ENCODE measurements at places on chromosomes 5 and 9.

DNA sequence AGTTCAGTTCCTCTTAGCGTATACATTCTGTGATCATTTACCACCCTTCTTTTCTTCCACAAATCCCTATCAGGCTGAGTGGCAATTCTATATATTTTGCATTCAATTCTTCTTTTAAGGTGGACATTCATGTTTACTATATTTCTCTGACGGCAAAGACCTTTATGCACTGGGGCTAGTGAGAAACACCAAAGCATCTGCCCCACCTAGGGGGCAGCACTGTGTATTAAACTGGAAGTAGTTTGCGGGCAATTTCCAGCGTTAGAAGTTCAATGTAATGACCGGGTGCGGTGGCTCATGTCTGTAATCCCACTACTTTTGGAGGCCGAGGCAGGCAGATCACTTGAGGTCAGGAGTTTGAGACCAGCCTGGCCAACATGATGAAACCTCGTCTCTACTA lies 27.9 kb upstream of the FBXL7 start:
- no peak for DNase-seq

- DNase-seq: no peak
These were observed 79.7 kb upstream of the FCN2 start for GRCh38 chr9:134800791-134801339.

- no peak for DNase-seq
These were observed 160.6 kb downstream of the PPP2R2B start for GRCh38 chr5:146717951-146718350.

DNA sequence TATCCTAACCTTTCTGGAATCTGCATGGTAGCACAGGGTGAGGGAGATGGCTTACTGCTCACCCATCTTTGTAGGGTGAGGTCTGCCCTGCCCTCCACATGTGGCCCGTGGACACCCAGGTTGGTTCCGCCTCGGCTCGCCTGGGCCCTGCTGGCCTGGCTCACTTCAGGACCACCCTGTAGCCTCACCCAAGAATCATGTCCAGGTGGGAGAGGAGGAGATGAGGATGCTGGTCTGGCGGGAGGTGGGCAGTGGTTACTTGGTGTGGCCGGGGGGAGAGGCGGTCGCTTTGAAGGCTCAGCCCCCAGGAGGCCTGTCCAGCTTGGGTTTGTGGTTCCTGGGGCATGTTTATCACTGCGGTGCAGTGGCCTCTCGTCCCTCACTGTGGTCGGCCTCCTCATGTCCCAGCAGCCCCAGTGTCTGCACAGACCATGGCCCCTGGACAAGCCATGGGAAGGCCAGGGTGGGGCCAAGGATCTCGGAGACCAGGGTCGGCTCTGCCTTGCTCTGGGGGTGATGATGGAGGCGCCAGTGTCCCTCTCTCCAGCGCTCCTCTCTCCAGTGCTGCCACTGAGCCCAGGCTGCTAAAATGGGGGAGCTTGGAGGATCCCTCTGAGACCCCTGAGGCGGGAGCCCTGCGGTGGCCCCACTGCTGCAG lies 4.6 kb downstream of the OBP2B start:
- DNase-seq: no peak

DNA sequence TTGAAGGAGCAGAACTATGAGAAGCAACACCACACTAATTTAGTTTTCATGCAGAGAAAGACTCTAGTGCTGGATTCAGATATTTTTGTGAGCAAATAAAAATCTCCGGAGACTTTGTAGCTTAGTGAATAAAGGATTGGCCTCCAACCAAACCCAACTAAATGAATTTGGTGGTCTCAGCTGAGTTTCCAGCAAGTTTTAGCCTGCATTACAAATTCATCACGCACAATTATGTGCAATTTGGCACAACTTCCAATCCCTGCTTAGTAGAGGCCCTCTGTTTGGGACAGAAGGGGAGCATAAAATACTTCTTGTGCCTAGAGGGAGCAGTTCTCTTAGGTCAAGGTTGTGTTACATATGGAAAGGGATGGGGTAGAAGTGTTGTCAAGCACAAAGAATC lies 112.3 kb upstream of the ADAMTSL1 start:
- no peak for DNase-seq

DNA sequence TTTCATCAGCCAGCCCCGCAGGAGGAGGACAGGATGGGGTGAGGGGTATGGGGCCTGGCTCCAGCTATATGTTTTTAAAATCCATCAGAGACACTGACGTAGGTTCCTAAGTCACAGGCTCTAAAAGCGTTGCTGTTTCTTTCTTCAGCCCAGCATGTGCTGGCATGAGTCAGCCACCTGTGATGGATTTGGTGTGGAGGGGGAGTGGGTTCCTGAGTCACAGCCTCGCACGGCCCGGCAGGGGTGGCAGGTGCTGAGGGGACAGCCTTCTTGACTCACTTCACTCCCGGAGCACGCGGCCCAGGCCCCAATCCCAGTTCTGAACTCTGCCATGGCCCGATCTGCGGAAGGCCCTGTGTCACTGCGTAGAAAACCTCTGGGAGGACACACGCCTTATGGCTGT lies 38.8 kb upstream of the RPL26L1 start:
- no peak for DNase-seq

- no peak for DNase-seq
These were observed 82.9 kb downstream of the C5orf15 start for GRCh38 chr5:133885566-133885965.

- DNase-seq: no peak
These were observed 249.2 kb upstream of the IRX4 start for GRCh38 chr5:2131826-2132496.

GRCh38 chr5:72147569-72147968 lies 40.3 kb downstream of the MAP1B start:
- no peak for DNase-seq

DNA sequence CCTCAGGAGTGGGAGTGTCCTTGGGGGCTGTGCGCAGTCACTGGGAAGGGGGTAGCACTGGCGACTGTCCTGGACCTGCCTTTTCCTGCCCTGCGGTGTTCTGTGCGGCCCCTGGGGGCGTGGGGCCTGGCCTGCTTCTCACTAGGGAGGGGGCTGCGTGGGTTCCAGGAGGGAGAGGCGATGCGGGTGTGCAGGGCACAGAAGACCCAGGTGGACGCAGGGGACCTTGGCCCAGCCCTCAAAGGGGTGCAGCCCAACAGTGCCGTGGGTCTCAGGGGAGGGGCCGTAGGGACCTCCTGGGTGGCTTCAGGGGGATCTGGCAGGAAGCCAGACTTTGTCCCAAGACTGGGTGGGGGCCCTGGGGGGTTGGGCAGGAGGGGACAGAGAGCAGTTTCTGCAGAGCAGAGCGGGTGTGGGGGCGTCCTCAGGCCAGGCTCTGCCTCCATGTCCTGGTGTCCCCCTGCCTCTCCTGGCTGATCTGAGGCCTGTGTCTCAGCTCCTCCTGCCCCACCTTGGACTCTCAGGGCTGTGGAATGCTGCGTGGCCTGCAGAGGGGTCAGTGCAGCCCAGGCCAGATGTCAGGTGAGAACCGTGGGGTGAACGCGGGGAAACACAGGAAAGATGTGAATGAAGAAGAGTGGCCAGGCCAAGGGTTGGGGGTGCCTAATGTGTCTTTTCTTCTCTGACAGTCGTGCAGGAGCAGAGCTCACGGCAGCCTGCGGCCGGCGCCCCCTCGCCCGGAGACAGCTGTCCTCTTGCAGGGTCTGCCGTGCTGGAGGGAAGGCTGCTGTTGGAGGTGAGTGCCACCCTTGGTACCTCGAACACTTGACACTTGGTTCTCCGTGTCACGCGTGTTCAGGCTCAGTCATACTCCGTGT lies 54.6 kb downstream of the AHRR start:
- DNase-seq: no peak

DNA sequence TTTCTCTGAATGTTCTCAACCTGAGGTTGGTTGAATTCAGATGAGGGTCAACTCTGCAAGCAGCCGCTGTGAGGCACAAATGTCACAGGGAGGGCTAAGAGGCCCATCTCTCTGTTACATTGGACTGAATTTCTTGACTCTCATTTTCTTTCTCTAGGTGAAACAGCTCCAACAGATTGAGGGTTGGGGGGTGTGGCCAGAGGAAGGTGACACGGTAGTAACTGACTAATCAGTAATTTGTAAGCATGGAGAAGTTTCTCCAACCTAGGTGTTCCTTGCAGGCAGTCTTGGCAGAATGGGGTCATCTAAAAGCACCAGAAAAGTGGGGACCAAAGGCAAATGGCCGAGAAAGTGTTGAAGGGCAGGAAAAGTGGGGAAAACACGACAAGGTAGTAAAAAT lies 16.8 kb downstream of the CCT5 start:
- DNase-seq: no peak

GRCh38 chr5:148620696-148621095 lies 33.6 kb downstream of the HTR4 start:
- no peak for DNase-seq

GRCh38 chr5:59218424-59219045 lies 635.7 kb downstream of the RAB3C start:
- no peak for DNase-seq

- no peak for DNase-seq
These were observed 4.3 kb downstream of the SPATA24 start for GRCh38 chr5:139399501-139400121.

DNA sequence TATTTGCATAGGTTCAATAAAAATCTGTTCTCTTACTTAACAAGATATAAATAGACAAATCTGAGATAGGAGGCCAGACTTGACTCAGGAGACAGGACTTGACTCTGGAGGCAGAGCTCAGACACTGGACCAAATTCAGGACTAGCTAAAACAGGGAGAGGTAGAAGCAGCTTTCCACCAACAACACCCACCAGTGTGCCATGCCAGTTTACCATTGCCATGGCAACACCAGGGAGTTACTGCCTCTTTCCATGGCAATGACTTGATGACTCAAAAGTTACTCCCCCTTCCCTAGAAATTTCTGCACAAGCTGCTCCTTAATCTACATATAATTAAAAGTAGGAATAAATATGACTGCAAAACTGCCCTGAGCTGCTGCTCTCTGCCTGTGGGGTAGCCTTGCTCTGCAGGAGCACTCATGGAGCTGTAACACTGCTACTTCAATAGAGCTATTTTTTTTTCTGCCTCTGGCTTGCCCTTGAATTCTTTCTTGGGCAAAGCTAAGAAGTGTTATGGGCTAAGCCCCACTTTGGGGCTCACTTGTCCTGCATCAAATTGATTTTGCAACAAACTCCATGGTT lies 473.0 kb downstream of the PLK2 start:
- no peak for DNase-seq
